Mucosa of descending colon (tissue), 3 donors: ENCODE measurements at places on chromosomes 13 and 19. TPM values are rescaled to one million over a fixed set of nuclear protein-coding genes. Genes with fewer than 3 reads are reported as not detected.

GRCh38 chr13:106151056-106151699 is 384.3 kb downstream of the EFNB2 start:
- DNase-seq: no peak

GRCh38 chr13:77489566-77490337 is 45.8 kb upstream of the SCEL start:
- no peak for DNase-seq

GRCh38 chr13:98843482-98843877 is 91.0 kb upstream of the SLC15A1 start:
- no peak for DNase-seq

DNA sequence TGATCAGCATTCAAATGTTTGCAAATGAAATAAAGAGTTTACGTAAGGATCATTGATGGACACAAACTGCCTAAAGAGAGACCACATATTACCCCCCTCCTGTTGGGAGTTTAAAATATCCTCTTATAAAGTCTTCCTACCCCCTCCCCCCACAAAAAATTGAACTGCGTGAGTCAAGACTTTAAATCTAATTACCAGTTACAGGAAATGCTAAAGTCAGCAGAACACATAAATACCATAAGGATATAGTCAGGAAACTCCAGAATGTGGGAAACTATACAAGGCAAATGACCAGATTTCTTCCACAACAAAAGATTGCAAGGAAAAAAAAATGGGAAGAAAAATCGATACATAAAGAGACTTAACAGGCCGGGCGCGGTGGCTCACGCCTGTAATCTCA is 44.4 kb upstream of the FARP1 start:
- DNase-seq: no peak

DNA sequence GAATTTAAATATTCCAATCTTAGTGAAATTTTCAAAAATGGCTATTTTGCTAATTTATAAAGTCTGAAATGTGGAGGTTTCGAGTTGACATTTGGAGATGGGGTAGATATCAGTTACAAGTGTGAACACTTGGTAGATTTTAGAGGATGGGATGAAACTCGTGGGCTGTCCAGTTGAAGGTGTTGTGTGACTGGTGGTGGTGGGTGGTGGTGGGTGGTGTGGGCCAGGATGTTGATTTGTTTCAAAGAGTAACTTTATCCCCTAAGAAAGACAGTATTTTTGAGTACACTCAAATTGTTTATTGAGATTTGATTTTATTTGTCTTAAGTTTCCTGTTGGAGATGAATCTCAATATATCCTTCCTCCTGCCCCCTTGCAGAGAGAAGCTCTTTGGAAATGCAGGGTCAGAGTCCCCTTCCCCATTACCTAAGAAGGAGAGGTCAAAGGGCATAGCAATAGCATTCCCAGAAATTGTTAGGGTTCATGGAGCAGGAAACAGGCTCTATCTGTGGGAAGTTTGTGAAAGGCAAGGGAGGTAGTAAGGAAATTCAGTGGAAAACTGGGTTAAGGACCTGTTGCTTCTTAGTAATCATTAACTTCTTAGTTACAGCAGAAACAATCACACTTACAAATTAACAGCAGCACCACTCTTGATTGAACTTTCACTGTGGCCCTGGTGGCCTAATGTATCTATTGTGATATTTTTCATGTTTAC is 133.6 kb upstream of the RNF113B start:
- DNase-seq: no peak

DNA sequence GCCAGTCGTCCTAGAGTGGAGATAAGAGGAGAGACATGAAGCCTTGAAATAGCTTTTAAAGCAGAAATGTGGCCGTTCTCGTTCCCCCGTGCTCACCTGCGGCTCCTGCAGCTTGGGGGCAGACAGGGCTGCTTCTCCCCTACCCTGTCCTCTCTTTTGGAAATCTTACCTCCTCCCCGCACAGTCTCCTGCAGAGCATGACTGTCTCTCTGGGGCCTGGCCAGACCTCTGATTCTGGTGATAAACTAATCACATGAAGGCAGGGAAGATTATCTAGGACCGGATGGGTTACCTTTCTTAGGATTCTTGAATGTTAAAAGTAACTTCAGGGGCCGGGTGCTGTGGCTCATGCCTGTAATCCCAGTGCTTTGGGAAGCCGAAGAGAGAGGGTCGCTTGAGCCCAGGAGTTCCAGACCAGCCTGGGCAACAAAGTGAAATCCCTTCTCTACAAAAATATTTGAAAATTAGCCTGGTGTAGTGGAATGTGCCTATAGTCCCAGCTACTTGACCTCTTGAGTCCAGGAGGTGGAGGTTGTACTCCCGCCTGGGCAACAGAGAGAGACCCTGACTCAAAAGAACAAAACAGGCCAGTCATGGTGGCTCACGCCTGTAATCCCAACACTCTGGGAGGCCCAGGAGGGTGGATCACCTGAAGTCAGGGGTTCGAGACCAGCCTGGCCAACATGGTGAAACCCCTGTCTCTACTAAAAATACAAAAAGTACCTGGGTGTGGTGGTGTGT is 8.1 kb downstream of the CEBPA start:
- no peak for DNase-seq

GRCh38 chr13:25977216-25977615 is 74.6 kb downstream of the SHISA2 start:
- DNase-seq: no peak

- peak; percentile 61 for DNase-seq
These were observed 2.3 kb downstream of the PEG3 start for GRCh38 chr19:56838024-56838908.

GRCh38 chr13:27824121-27824520 is 31.8 kb downstream of the GSX1 start:
- DNase-seq: no peak

DNA sequence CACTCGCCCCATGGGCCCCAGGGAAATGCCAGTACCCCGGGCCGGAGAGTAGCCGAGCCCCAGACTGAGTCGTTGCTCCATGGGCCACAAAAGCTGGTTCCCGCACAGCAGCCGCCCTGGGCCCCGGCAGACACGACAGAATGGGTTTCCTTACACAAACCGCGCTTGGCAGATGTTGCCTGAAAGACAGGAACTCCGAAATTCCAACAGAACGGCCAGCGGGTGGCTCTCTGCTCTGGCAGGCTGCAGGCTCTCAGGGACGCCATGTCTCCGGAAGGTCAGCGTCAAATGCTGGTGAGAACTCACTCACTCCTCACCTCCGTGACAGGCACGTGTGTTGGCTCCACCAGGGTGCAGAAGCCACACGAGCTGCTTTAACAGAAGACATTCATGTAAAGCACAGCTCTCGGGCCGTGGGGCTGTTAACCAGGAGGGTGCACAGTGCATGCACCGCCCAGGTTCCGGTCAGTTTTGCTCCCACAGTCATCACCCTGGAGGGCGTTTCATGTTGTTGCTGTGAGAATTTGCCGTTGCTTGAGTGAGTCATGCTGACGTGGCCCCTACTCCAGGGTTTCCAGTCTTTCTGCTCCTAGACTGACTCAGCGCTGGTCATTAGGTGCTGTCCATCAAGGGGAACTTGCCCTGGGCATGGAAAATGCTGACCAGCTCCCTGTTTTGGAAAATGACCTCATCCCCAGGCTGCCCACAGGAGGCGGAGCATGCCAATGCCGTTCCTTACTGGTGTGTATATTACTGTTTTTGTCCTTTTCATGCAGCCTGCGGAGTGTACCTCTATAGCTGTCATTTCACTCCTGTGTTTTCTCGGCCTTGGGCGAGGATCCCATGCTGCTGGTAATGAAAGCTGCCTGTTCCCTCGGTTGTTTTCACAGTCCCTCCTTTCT is 44.8 kb downstream of the ANKRD10 start:
- DNase-seq: peak; percentile 59

DNA sequence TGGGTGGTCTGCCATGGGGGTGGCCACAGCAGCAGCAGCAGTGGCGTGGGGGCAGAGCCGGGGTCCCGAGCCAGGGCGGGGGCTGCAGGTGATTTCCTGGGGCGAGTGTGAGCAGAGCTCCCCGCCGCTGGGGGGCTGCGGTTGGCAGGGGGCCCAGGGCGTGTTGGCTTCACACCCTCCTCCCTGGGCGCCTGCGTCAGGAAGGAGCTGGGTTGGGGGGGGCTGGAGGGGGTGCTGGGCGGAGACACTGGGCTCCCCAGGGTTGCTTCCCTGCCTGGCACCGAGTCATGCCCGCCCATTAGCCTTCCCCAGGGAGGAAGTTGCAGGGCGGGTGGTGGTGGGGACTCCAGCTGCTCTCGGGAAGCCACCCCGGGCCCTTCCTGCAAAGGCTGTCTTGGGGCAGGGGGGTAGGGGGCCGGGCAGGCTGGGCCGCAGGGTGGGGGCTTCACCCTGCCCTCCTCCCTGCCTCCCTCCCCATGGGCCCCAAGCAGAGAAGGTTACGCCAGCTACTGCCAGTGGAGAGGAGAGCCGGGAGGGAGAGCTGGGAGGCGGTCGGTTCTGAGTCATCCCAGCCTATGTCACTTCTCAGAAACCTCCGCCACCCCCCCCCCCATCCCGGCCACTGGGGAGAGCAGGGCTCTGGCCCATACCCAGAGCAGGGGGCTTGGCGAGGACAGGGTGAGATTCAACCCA is 4.6 kb downstream of the MIDN start:
- peak; percentile 91 for DNase-seq

GRCh38 chr13:43725460-43725859 is 61.3 kb downstream of the ENOX1 start:
- no peak for DNase-seq

- DNase-seq: no peak
These were observed 27.7 kb downstream of the ATP4B start for GRCh38 chr13:113630296-113630695.

The FAM216B gene
- total RNA-seq: not detected

DNA sequence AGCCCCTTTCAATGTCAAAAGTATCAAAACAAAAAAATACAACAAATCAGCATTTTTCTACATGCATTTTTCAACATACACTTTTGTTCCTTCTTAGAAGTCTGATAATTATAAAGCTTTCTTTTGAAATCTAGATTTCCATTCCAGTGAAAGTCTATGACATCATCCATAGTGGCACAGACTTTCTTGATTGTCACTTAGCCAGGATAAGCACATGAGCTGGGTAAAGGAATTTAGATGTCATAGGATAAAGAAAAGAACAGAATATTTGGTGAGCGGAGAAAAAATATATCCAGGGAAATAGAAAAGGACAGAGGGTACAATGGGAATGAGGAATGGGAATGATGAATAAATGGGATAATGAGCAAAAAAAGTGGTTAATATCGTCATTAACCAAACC is 15.1 kb upstream of the TRPC4 start:
- no peak for DNase-seq

DNA sequence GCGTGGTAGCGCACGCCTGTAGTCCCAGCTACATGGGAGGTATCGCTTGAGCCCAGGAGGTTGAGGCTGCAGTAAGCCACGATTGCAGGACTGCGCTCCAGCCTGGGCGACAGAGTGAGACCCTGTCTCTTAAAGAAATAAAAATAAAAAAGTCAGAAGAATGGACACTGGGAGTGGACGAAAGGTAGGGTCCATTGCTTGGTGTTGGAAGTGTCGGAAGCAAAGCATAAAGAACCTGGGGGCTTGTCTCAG is 392 bp upstream of the ARHGAP33 start:
- DNase-seq: peak; percentile 16

The STK11 gene
- total RNA-seq: 76.3 TPM

- no peak for DNase-seq
These were observed 820.5 kb upstream of the ATXN8OS start for GRCh38 chr13:69287050-69287698.

GRCh38 chr19:58511353-58512208 is at the start of gene SLC27A5:
SLC27A5 (minus strand) TSS chr19:58511992; CDS start chr19:58511955, 37 bp downstream.
- peak; percentile 62 for DNase-seq

GRCh38 chr19:10864538-10864899 is 6.8 kb upstream of the CARM1 start:
- peak; percentile 86 for DNase-seq

DNA sequence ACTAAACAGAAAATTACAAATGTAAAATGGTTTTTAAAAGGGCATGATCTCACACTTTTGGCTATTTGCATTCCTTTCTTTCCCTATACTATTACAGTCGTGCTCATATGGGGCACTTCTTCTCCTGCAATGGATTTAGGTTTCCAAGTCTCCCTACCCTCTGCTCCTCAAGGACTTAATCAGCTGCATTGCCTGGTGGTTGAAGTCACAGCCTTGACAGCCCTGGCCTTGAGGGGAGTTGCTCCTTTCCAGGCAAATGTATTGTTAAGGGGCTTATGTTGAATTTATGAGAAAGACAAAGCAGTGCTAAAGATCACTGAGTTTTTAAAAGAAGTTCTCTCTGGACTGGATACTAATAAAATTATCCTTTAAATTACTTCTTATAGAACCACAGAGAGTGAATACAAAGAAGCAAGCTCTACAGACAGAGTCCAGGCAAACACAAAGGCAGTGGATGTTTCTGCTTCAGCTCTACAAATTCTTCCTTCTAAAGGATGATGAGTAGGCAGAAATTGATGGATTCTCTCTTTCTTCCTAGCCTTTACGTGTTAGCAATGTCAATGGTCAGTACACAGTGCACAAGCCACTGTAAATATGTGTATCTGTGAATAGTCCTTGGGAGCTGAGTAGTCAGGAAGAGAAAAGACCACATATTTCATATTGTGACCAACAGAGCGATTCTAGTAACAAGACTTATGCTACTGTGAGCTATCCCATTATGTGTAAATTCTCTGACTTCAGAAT is 390.9 kb downstream of the TBC1D4 start:
- DNase-seq: no peak

DNA sequence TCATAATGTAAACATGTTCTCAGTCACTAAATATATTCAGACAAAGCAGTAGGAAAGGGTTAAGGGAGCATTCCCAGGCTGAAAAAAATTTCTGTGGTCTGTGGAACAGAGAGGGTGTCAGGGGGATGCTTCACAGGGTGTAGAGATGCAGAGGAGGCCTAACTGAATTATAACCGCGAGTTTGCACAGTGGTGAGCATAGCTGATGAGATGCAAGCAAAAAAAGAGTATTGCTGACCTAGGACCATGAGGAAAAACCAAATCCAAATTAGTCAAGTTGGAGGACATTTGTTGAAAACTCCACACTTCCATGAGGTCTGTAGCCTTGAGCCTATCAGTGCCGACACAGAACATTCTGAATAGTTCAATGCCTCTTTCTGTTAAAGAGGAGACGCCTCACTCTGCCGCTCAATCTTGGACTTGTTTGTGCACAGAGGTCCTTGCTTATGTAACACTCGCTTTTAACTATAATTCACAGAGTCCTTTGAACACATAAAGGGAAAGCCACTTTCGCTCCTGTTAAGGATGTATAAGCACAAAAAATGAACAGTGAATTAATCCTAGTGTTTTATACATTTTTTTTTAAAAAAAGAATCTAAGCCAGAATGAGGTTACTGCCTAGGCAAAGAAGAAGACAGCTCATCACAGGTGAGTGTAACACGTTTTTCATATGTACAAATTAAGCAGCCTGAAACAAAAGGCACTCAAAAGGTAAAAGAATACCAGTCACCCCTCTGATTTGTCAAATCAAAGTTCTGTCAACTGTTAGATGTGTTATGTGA is 25.8 kb upstream of the INTS6 start:
- DNase-seq: no peak

- no peak for DNase-seq
These were observed 20.4 kb downstream of the FAM187B start for GRCh38 chr19:35208121-35208520.

The C1QTNF9B gene
- 0.32 TPM for total RNA-seq

- DNase-seq: no peak
These were observed 8.1 kb downstream of the RPS9 start for GRCh38 chr19:54208784-54209057.

GRCh38 chr13:49308097-49308875 is 60.6 kb downstream of the CDADC1 start:
- DNase-seq: peak; percentile 49

- DNase-seq: no peak
These were observed 5.9 kb upstream of the MATK start for GRCh38 chr19:3792114-3792513.

The KIR3DL2 gene
- 0.26 TPM for total RNA-seq

GRCh38 chr13:76455960-76456359 is 430.2 kb downstream of the KCTD12 start:
- DNase-seq: no peak

The ZNF69 gene
- 15.7 TPM for total RNA-seq
